ENCODE measurements at places on chromosomes 1 and 21.

- no peak for DNase-seq
Measured at GRCh38 chr1:204174958-204175357, 8.8 kb upstream of the REN start.

GRCh38 chr1:76053021-76053420 lies 21.5 kb upstream of the ST6GALNAC3 start:
- DNase-seq: no peak

GRCh38 chr1:201536558-201536957 lies 2.4 kb upstream of the NAV1 start:
- no peak for DNase-seq

DNA sequence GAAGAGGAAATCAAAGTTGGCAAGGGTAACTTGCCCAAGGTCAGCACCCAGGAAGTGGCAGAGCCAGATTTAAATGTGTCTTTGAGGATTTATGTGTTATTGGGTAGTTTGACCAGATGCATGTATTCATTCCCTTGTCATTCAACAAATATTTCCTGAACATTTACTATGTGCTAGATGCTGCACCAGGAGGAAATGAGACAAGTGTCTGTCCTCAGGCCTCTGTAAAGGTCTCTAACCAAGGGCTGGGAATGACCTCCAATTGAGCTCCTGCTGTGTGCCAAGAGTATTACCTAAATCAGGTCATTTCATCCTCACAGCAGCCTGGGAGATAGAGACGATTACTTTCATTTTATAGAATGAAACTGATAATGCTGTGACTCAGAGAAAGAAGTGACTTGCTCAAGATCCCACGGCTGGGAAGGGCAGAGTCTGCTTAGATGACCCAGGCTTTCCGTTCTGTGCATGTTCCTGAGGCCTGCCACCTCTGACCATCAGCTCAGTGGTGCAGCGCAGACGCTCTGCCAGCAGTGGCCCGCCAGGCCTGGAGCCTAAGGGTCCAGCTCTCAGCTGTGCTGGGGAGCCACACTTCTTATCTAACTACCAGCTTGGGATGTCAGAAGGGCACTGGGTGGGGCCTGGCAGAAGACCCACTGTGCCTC lies 3.5 kb upstream of the TTC22 start:
- no peak for DNase-seq

- DNase-seq: no peak
Measured at GRCh38 chr1:115429241-115429640, 91.2 kb upstream of the NGF start.

All from stimulated activated CD4-positive, alpha-beta T cell treated with anti-CD3 and anti-CD28 coated beads, TNF-alpha, amount 100 ng/mL, for 4 hours (primary cell).